ENCODE measurements at places on chromosomes 7 and 10.

DNA sequence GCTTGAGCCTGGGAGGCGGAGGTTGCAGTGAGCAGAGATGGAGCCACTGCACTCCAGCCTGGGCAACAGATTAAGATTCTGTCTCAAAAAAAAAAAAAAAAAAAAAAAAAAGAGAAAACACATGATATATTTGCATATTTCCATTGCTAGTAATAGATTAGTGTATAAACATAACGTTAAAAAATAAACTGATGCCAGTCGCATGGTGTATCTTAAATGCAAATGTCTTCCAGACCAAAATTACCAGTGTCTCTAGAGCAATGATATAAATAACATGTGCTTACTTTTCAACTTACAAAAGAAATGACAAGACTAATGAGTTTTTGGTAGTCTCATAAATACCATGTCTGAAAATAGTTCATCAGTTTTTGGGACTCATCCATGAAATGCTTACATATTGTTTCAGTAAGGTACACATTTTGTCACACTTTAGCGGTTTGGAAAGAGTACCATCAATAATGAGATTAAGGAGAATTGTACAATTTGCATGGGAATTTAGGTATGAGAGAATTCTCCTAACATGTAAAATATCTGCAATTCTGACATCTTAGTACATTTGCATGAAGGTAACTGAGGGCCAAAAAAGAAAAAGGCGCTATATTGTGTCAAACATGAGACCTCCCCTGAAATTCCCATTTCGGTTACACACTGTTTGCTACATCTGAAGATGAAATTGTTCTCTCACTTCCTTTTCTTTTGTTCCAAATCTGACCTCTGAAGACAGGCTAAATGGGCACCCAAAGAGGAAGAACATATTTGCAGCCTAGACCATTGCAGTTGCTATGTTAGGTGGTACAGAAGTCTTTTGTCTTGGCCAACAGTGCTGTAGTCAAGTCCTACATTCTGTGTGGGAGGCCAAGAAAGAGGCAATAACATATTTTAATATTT lies 51.5 kb upstream of the PIP4K2A start:
- no peak for DNase-seq

GRCh38 chr7:36633377-36633776 lies 90.9 kb downstream of the AOAH start:
- no peak for DNase-seq

DNA sequence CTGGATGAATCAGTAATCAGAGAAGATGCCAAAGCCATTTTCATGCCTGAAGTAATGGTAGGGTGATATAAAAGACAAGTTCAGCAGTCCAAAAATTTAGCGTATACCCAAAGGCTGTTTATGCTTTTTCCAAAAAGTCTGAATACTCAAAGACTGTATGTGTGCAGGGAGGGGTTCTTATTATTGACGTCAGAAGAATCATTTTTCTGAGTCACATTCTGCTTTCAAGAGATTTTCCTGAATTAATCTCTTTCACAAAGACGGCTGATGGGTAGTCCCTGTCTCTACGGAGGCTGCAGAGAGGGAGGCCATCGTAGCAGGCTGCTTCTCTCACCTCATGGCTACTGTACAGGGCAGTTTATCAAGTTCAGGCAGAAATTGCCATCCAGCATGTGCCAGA lies 30.7 kb upstream of the ABLIM1 start:
- no peak for DNase-seq

DNA sequence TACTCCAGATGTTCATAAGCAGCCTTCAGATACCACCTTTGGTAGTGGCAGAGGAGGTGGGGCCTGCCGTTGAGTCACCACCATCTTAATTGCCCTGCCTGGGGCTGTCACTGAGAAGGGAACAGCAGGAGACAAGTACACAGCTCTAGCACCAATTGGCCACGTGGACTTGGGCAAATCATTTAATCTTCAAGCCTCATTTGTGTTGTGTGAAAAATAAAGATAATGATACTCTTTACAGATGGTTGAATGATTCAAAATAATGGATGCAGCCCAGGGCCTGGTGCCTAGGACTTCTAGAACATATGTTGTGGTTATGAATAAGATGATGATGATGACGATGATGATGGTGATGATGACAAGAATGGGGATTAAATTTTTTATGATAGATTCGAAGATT lies 111.9 kb upstream of the ADAM12 start:
- DNase-seq = no peak

DNA sequence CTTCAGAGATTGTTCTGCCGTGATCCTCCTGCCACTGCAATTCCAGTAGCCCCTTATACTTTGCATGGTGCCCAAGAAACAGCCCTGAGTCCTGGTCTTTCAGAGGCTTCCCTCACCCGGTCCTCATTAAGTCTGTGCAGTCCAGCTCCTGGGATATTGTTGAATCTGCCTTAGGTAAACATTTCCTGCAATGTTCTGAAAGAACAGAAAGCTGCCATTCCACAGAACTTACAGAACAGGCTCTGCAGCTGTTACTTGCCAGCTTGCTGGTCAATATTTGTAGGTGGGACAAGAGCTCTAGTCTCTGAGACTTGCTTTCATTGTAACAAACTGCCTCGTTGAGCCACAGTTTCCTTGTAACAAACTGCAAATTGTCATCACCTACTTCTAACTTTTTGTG lies 115.0 kb upstream of the KIF5B start:
- no peak for DNase-seq

DNA sequence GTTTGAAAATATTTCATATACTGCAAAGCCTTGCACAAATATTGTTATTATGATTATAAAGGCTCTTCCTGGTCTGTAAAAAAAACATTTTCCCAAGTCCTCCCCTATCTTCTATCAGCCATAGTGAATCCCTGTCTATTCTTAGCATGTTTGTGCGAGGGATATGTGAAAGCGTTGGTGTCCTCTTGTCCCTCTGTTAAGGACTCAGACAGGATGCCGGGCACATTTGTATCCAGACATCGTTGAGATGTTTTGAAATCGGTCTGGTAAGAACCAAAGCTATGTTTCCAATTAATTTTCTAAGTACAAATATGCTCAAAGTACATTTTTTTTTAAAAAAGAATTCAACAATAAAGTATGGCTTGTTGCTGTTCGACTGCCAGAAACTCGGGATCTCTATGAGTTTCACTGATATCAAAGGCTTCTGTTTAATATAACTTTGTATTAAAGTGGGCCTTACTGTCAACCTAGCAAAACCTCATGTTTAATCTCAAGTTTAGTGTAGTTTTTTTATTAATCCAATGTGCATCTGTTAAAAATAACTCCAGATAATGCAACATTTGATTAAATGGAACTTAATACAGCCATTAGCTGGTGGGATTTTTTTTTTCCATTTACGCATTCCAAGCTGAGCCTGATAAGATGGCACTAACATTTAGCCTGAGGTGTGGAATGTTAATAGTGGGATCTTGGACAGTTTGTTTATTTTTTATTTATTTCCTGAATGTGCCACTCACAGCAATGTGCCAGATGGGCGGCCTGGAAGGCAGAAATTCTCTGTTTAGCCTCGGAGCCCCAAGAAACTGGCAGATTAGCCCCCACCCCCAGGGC lies 754.3 kb downstream of the LRMDA start:
- DNase-seq = no peak

DNA sequence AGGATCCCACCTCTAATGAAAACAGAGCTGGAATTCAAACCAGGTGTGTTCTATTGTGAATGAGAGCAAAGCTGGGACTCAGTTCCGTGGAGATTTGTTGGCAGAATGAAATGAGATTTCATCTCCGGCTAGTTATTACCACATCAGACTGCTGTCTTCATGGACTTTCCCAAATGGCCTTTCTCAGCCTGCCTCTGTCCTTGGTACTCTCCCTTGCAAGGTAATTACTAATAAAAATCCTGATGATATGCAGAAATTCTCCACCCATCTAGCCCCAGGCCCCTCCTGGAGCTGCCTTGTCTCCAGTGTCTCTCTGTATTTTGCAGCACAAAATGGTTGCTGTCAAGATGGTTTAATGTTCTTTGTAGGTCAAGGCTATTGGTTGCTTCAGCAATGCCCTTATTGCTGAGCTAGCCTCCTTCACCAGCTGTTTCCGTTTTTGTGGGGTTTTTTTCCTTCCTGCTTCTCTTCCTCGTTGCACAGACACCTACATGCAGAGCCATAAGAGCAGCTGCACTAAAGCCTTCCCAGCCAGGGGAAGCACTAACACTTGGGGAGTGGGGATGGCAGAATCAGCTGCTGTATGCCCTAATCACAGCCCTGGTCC lies 185.0 kb upstream of the GHITM start:
- DNase-seq = no peak

GRCh38 chr7:6168477-6168868 lies 104.0 kb downstream of the CYTH3 start:
- no peak for DNase-seq

- no peak for DNase-seq
Observed at GRCh38 chr7:84999450-84999849, 187.4 kb downstream of the SEMA3D start.

DNA sequence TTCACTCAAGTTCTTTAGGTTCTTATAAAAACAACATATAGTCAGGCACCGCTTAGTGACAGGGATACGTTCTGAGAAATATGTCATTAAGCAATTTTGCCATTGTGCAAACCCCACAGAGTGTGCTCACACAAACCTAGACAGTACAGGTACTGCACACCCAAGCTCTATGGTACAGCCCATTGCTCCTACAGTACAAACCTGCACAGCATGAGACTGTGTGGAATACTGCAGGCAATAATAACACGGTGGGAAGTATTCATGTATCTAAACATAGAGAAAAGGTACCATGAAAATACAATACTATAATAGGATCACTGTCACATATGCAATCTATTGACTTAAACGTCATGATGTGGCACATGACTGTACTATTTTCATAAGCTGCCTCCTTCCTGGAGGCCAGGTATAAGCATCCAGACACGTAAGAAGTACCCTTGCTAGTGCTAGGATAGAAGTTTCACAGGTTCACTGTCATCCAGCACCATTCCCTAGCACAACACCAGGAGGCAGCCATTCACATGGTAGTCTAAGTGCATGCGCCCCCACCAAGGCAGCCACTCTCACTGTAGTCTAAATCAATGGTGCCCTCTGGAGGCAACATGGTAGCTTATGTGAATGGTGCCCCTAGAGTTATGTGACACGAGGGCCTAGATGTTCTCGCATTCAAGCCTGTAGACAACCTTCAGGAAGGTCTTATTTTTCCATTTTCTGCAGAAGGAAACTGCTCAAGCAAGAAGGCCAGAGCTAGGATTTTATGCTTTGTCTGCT lies 98.5 kb downstream of the ARHGAP22 start:
- peak; percentile 65 for DNase-seq

- DNase-seq = no peak
Observed at GRCh38 chr7:75914169-75914654, 743 bp upstream of the POR start.

DNA sequence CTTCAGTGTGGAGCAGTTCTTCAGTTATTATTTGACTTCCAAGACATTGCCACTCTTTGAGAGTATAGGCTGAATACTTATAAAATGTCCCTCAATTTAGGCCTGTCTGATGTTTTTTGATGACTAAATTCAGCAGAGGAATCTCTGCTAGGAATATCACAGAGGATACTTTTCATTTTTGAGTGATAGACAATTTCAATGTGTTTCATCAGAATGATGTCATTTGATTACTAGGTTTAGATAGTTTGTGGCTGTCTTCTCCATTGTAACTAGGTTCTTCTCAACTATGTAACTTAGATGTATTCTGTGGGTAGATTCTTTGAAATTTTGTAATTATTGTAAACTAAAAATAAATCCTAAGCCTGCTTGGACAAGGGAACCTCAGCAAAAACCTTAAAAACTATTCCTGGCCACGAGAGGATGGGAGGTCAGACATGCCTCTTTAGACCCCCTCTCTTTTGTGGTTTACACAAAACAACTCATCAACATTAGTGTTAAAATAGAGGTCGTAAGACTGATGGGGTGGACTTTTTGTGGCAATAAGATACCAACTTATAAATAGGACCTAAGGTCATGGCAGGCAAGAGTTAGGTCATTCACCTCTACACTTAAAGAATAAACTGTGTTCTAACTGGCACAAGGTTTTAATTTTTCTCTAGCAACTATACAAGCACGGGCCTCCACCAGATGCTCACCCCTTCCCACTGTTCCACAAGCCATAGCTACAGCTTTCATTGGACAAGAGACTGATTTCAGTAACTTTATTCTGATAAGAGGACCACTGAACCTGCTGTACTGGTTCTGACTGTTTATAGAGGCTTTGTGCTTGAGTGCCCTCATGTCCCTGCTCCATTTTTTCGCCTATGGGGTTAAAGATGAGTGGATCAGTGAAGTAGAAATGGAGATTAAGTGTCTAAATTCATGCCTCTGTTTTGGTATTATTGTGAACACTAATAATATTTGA lies 33.7 kb downstream of the CYP2C8 start:
- no peak for DNase-seq

DNA sequence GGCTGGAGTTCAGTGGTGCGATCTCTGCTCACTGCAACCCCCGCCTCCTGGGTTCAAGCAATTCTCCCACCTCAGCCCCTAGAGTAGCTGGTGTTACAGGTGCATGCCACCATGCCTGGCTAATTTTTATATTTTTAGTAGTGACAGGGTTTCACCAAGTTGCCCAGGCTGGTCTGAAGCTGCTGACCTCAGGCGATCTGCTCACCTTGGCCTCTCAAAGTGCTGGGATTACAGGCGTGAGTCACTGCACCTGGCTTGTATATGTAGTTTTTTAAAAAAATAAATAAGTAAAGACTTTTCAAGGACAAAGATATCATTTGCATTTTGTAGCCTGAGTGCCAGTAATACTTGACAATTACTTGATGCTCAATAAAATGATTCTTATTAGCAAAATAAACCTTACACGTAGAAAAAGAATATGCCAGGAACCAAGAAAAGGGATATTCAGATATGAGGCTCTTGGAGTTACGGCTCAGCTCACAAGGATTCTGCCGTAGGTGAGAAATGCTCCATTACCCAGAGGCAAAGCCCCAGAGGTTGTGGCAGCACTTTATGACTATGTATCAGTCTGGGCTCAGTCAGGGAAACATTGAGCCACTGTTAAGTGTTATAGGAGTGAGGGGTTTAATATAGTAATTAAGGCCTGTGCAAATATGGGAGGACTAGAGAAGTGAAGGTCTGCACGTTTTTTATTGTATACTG lies 98.5 kb downstream of the TPST1 start:
- no peak for DNase-seq

GRCh38 chr10:88473989-88474883 lies 108.9 kb downstream of the RNLS start:
- no peak for DNase-seq

GRCh38 chr7:147436718-147437117 lies 1153.8 kb upstream of the C7orf33 start:
- no peak for DNase-seq

GRCh38 chr10:130495891-130496636 lies 359.9 kb downstream of the GLRX3 start:
- no peak for DNase-seq

All from cardiac fibroblast (primary cell).